ENCODE measurements at places on chromosomes 12 and 14.

DNA sequence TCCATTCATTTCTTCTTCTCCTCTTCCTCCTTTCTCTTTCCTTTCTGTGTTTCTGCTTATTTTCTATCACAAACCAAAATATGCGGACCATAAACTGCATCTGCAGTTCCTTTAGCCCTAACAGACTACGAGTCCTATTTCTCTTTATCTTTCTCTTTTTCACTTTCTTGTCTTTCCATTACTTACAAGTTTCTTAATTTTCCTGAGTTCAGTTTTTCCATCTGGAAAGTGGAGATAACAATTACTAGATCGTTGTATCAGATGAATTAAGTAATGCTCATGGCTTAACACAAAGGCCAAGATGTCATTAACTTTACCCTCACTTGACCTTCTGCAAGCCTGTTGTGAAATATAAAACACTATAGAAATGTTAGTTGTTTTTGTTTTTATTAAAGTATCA, 983 bp upstream of the COPS7A start:
- DNase-seq = no peak

GRCh38 chr12:1197264-1198018, 206.4 kb downstream of the ERC1 start:
- DNase-seq = no peak

DNA sequence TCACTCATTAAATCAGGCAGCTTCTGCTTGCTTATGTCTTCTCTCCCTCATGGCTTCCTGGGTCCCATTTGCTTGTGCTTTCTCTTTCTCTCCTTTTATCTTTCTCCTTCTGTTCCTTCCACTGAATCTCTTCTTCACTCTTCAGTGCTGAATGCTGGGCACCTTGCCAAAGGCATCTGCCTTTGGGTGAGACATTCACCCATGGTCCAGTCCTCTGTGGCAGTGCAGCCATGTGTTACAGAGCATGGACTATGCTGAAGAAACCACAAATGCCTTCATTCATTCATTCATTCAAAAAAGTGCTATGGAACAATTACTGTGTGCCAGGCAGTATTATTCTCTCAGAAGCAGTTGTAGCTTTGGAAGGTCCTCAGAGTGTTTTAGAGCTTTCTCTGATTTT, 344.4 kb upstream of the STXBP6 start:
- DNase-seq = no peak

GRCh38 chr12:77152623-77153193, 87.3 kb upstream of the E2F7 start:
- DNase-seq = no peak

DNA sequence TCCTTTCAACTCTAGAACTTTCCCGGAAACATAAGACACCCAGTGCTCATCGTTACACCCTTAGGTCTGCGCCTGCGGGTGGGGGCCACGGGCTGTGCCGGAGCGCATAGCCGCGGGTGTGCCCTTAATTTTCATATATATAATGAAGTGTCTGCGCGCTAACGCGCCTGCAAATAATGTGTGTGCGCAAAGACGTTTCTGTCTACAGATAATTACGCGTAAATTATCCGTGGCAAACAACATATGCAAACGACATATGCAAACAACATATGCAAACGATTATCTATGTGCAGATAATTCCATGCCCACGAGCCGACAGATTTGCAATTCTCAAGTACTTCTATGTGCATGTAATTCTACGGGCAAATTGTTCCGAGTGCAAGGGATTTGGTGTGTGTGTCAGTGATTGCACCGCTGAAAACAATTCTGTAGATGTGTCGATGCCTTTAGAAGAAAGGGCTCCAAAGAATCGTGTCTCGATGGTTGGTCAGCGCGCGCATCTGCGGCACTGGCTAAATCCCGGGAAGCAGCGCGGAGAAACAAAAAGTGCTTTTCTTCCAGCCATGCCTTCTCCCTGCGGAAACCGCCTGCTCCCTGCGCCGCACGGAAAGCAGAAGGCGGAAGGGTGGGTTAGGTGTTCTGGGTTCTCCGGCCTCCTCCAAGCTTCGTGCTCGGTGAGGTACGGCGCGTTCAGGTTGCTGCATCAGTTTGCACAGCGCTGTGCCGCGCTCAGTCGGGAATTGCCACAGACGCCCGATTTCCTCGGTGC, 34.5 kb upstream of the TBX5 start:
- no peak for DNase-seq

DNA sequence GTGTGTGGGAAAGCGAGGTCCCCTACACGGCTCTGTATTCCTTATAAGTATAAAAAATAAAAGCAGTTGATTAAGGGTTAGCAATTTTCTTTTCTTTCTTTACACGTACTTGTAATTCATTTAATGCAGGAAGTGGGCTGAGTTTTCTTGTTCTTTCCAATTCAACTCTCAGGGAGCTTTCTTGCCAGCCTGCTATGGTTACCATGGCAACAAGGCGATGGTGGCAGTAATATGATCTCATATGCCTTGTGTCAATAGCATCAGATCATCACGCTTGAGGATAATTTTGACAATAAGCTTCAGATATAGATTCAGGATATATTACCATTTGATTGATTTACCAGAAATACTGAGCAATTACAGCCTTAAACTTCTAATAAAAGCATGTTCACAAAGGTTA, 466.5 kb downstream of the APAF1 start:
- DNase-seq = no peak

- no peak for DNase-seq
These were observed 229.4 kb downstream of the ZFP36L1 start for GRCh38 chr14:68563251-68564131.

- no peak for DNase-seq
These were observed 67.0 kb upstream of the CSRP2 start for GRCh38 chr12:76945867-76946266.

- DNase-seq = no peak
These were observed 196.0 kb upstream of the PDZRN4 start for GRCh38 chr12:40992158-40992557.

- no peak for DNase-seq
These were observed 451.6 kb downstream of the RGS6 start for GRCh38 chr14:72383865-72384264.

GRCh38 chr14:97458661-97459579, 661.7 kb downstream of the VRK1 start:
- no peak for DNase-seq

DNA sequence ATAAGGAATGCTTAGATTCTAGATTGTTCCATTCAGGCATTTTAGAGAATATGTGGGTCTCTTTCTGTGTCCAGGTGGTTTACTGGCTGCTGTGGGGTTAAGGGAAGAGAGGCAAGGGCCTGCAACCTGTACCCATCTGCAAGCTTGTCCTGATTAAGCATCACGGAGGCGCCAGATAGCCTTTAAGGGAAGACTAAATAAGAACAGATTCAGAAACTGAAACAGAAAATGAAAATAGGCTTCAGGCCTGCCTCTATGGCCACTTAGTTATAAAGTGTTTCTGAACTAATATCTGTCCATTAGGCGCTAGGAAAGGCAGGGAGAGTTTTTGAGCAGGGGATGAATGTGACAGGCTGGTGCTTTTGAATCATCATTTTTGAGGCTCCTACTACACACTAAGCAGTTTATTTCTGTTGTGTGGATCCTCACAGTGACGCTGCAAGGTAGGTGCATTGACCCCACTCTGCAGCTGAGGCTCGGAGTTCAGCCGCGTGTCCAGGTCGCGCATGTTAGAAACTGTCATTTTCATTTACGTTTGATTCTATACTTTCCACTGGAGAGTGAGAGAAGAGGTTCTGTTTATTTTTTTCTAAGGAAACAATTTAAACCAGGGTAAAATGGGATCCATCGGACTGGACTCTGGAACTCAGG, 47.4 kb downstream of the SLC6A12 start:
- peak; percentile 19 for DNase-seq

GRCh38 chr12:121288158-121288845, 8.2 kb downstream of the CAMKK2 start:
- DNase-seq = peak; percentile 38

DNA sequence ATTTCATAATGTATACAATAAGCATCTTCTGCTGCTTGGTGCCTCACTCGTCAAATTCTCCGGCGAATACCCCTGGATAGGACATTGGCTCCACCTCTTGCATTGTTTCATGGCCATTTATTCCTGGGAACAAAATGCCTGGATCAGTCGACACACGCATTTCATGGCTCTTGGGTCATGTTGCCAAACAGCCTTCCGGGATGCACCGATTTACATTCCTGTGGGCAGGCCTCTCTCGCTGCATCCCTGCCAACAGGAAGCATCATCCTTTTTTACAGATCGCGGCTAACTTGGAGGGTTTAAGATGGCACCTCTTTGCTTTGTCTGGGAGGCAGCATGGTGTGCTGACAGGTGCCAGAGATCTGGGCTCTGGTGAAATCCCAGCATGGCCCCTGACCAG, 32.7 kb upstream of the RIMBP2 start:
- DNase-seq = no peak

GRCh38 chr12:52906191-52906601, 1.3 kb upstream of the KRT8 start:
- DNase-seq = no peak

- no peak for DNase-seq
These were observed 27.5 kb downstream of the MGAT4C start for GRCh38 chr12:86228656-86229055.

DNA sequence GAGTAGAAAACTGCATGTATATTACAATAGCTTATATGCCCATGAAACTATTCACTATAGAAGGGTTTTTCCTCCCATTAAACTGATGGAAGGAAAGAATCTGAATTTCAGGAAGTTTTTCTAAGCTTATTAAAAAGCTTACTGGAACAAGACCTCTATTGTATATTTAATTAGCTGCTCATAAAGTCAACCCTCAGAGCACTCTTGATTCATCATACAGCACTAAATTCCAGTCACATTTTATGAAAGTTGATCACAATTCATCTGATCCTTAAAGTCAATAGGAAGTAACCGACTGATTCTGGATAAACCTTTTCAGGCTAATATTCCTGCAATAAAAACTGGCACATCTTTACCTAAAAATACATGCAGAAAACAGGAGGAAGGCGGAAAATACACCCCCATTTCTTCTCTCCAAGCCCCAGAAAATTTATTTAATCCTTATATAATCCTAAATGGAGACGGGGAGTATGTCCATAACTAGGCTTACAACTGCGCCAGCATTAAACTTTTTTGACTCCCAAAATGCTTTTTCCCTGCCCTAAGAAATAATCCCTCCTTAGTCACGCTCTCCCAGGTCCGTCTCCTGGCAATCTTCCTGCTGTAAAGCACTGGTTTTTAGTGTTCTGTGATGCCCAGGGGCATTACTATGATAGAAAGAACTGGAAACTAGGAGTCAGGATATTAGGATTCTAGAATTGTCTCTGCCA, 35.3 kb downstream of the DICER1 start:
- no peak for DNase-seq

GRCh38 chr14:81831128-81831820, 297.6 kb upstream of the SEL1L start:
- peak; percentile 19 for DNase-seq

- no peak for DNase-seq
These were observed 797.1 kb downstream of the NRXN3 start for GRCh38 chr14:78967111-78967809.

DNA sequence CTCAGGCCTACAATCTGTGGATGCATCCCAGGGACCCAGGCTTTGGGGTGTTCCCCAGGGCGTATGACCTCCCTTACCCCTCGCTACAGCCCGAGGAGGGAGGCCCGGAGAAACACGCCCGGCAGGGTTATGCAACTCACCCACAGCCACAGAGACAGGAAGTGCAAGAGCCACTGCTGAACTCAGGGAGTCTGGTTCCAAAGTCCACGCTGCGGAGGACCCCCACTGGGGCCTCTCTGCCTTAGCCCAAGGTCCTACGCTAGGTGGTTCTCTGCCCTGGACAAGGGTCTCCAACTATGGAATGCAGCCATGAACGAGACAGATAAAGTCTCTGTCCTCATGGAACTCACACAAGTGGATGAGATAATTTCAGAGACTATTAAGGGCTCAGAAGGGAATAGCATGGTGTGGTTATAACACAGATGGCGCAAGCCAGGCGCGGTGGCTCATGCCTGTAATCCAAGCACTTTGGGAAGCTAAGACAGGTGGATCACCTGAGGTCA, 11.3 kb downstream of the SCARB1 start:
- DNase-seq = peak; percentile 85

DNA sequence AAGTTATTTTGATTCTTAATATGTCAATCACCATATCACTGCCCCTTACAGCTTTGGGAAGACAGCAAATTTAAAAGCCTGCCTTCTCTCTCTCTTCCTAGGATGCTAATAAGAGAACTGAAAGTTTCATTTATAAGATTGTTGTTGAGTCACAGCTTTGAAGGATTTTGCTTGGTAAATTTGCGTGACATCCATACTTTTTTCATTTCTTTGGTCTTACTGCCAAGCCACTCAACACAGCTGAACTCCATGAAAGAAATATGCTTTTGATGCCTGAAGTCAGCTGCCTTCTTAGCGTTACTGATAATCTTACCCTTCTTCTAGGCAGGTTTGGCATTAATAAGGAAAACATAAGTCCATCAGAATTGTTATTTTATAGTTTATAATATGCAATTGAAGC, 155.0 kb downstream of the CRADD start:
- DNase-seq = peak; percentile 60

GRCh38 chr12:10182354-10183049, 3.7 kb downstream of the TMEM52B start:
- DNase-seq = peak; percentile 78

- DNase-seq = no peak
These were observed 100.7 kb downstream of the DUSP16 start for GRCh38 chr12:12461923-12462315.

DNA sequence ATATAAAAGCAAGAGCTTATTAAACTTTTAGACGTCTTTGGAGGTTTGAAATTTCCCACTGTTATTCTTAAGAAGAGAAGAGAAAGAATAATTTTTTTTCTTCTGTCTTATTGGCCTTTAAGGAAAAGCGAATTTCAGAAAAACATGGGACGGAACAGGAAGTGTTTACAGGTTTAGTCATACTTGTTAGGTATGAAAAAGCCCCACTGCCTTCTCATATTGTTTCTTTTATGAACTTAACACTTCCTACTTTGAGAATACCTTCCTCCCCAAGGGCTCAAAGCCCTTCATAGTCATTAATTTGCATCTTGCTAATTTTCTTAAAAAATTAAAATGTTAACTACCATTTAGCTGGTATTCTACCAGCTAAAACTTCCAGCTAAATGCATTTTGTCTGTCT, 82.0 kb downstream of the ETV6 start:
- DNase-seq = no peak

DNA sequence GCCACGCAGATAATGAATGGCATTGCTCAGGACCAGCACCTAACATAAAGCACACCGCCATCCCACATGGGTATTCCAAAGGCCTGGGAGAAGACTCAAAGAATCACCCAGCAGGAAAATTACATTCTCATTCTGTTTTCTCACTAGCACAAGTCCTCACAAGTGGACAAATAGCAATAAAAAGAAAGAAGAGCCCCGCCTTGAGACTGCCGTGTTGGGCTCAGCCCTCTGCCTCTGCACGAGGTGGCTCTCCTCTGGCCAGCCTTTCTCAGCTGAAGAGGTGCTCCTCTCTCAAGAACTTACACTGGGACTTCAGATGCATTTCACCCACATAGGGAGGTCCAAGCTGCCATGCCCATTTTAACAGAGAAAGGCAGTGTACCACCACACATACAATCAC, 207.5 kb downstream of the SPTSSA start:
- DNase-seq = no peak

All from MV-4-11 (cell line).